Kasumi-1 (cell line): ENCODE measurements at places on chromosomes 4 and X.

DNA sequence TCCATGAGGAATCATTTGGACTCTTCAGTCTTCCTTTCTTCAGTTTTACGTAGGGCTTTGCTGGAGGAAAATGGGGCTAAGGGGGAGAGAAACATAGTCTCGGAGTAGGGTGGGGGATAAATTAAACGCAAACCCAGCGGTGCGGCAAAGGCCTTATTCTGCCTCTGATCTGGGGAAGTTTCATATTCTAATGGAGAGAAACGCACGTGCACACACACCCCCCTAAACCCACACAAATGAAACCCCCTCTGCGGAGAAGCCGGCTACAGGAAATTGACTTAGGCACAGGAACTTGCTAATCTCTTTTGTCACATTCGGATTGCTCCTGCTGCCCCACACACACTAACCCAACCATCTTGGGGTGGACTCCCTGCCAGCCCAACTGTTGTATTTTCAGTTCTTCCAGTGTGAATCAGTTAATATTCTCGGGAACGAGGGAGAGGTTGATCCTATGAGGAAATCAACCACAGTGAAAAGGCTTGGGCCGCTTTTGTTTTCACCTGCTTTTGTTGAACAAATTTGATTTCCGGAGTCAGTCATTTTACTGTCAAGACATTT is at the start of gene RHOH:
Gene RHOH, plus strand, starts transcription at position 308 of the 558 bp plus-strand sequence. CDS start 46,356 bp downstream, outside the sequence.
- DNase-seq, result peak; percentile 82

DNA sequence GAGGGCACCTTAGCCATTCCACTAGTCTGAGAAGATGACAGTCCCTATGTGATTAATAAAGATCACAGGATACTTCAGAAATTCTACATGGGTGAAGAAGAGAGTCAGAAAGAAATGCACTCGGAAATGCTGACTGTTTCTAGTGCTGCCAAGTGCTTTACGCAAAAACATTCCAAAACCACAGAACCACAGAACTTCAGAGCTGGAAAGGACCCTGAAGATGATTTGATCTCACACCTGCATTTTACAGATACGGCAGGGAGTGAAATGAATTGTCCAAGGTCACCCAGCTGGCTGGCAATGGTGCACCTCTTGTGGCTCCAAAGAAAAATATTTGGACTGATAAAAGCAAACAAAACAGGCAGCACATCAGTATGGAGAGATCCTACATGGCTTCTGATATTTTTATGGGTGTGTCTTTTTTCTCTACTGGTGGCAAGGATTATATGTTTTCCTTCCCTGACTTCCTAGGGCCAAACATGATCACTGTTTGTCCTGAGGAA is 115.9 kb downstream of the MAML3 start:
- DNase-seq, result no peak

DNA sequence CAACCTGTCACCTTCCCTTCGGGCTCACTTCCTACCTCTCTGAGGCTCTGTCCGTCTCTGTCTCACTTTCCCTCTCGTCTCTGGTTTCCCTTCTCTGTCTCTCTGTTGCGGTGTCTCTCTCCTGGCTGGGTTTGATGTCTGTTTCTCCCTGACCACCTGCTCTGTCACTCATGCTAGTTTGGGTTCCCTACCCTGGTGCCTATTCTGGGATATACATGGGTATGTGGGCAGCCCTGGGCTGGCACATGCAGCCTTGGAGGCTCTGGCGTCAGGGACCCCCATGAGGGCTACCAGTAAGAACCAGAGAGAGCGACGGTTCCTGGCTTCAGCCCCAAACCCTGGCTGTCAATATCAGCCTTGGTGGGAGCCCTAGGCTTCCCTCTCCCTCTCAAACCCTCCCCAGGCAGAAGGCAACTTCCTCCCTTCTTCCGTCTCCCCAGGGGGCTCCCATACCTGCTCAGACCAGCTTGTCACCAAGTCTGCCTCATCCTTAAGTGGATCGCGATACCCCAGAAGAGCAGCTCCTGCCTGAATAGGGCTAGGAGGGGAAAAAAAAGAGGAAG is 314 bp downstream of the DNASE1L1 start:
- no peak for DNase-seq

GRCh38 chrX:138026211-138026610 is 460.3 kb downstream of the ZIC3 start:
- DNase-seq, result peak; percentile 45

DNA sequence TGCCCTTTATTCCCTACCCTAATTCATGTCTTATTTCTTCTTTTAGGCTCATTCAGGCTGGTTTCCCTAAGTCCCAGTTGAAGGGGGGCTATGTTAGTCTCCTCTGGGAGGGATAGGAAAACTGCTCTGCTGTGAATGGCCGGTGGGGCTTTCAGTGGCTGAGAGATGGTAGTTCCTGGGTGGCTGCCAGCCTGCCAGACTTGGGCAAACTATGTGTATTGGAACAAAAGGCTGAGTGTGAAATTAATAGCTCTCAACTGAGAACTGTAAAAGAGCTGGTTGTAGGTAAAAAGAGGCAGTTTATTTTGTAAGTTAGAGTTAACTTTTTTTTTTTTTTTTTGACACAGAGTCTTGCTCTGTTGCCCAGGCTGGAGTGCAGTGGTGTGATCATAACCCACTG is 28.8 kb downstream of the ARHGAP10 start:
- no peak for DNase-seq

GRCh38 chrX:71111141-71111843 is at the start of gene IL2RG:
Gene IL2RG, minus strand, starts transcription at chrX:71111577. Its CDS starts 38 bp downstream, at chrX:71111539.
- DNase-seq, result peak; percentile 57

- no peak for DNase-seq
Measured at GRCh38 chr4:118396881-118397622, 44.2 kb upstream of the PRSS12 start.

GRCh38 chr4:65508168-65508567 is 162.1 kb downstream of the EPHA5 start:
- no peak for DNase-seq

DNA sequence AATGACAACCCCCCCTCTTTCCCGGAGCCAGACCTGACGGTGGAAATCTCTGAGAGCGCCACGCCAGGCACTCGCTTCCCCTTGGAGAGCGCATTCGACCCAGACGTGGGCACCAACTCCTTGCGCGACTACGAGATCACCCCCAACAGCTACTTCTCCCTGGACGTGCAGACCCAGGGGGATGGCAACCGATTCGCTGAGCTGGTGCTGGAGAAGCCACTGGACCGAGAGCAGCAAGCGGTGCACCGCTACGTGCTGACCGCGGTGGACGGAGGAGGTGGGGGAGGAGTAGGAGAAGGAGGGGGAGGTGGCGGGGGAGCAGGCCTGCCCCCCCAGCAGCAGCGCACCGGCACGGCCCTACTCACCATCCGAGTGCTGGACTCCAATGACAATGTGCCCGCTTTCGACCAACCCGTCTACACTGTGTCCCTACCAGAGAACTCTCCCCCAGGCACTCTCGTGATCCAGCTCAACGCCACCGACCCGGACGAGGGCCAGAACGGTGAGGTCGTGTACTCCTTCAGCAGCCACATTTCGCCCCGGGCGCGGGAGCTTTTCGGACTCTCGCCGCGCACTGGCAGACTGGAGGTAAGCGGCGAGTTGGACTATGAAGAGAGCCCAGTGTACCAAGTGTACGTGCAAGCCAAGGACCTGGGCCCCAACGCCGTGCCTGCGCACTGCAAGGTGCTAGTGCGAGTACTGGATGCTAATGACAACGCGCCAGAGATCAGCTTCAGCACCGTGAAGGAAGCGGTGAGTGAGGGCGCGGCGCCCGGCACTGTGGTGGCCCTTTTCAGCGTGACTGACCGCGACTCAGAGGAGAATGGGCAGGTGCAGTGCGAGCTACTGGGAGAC is 1.6 kb downstream of the PCDH10 start:
- DNase-seq, result no peak

DNA sequence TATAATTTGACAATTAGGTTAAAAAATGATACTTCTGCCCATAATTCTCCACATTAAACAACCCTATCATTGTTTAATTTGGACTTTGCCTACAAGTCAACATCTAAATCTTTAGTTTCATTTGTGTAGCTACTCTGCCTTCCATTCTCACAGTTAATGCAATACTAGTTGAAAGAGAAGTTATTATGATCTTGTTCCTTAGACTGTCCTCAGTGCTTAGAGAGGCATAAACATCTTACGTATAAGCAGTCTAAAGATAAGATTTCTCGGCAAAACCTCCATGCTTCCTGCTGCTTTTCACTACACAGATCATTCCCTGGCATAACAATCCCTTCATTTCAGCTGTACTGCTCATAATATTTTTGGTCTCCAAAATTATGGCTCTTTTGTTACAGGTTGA is 105.1 kb upstream of the CAMK2D start:
- DNase-seq, result no peak

DNA sequence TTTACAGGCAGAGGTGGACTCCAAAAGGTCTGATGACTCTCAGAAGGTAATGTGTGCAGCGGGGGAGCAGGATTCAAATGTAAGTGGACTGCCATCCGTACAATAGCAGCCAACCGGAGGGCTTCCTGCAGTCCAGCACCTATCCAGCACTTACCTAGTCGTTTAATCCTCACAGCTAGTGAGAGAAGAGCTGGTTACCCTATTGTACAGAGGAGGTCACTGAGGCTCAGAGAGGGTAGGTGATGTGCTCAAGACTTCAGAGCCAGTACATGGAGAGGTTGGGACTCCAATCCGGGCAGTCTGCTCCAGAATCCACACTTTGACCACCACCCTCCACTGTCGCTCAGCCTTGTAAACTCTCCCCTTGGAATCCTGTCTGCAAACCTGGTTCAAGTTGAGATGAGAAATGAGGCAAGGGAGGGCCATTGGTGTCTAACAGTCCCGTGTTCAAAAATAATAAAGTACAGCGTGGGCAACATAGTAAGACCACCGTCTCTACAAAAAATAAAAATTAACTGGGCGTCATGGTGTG is 22.5 kb upstream of the JAKMIP1 start:
- DNase-seq, result no peak

DNA sequence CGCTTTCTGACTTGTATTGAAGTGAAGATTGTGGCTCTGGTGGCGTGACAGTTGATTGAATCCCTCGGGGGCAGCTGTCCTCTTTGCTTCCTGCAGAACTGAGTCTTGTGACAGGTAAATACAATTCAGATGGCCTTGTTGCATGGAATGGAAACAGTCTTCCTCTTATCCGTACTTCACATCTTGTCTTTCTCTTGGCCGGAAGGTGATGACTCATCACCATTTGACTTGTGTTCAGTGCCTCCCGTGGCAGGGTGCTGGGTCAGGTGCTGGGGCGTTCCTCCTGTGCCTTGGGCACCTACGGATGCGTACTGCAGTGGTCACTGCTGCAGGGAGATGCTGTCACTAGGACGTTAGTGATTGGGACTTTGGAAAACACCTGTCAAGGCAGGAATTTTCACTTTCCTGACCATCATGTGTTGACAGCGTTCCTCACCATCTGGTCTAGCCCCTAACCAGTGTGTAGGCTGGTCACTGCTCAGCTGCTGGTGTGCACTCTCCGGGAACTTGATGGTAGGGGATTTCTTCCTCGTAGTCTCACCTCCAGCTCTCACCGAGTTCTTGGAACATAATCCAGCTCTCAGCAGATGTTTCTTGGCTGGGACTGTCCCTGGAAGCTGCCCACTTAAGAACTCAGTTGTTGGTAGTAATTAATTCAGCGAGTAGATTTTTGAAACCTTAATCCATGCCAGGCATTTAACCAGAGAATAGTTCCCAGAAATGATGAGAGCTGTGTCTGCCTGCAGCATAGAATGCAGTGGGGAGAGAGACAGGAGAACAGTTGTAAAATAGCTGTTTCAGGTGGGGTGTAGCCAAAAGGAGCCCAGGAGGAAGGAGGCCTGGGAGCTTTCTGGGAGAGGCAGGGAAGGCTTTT is 7.2 kb downstream of the TBC1D14 start:
- peak; percentile 68 for DNase-seq

DNA sequence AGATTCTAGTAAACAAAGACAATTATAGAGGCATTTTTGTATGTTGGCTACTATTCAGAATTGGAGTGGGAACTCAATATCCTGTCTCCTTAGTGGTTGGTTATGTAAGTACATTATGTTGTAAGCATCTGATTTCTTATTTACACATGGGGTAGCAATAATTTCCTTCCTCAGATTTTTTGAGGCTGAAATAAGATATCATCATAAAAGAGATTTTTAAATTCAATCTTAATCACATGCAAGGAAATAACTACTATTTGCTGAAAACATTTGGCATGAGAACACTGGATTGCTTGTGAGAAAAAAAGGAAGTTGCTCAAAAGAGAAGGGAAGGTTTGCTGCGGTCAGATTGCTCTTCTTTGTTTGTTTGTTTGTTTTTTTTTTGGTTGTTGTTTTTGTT is 437.7 kb upstream of the HS3ST1 start:
- DNase-seq, result peak; percentile 2

DNA sequence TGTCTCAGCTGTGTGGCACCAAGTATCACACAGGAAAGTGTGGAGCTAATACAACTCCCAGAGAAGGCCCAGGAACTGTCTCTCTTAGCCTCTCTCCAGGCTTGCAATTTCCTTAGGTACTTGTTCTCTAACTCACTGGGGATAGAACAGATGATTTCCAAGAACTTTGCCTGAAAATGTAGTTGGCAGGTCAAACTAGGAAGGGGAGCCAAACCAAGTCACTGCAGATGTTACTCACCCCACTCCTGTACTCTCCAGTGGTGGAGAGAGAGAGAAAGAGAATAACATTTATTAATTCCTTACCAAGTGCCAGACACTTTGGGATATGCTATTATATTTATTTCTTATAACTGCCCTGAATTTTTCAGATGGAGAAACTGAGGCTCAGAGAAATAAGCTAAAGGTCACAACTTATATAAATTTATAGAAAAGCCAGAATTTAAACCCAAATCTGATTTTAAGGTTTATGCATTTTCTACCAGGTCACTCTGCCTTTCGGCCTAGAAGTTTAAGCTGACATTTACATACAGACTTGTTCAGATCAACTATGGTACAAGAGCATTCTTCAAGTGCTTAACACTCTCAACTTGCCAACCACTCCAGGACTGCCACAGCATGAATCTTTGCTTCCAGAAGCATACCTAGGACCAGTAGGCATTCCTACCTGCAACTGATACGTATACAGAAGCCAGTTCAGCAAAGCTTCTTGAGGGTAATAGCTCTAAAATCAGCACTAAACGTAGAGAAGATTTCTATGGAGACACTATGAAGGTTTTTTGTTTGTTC is 248.6 kb upstream of the ETNPPL start:
- no peak for DNase-seq

DNA sequence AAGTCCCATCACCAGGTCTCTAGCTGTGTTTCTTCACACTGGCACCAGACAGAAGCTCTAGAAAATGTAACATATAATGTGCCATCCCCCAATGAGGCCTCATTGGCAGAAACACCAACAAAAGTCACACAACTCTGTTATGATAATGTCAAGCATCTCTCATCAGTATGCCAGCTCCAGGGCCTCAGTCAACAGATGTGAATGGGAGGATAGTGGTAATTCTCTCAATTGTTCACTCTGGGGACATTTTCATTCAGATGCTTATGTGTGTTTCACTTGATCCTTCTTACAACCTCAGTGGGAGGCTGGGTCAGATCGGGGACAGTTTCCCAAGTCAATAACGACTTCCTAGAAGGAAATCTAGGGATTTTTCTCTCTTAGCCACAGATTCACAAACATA is 57.5 kb upstream of the SCOC start:
- no peak for DNase-seq

- no peak for DNase-seq
Measured at GRCh38 chr4:73458184-73459047, 22.4 kb downstream of the AFP start.
